Iris pigment epithelial cell (primary cell): ENCODE measurements at places on chromosomes 1 and 21.
A peak's percentile ranks its signal among the peaks of the same experiment; 100 is the strongest.

DNA sequence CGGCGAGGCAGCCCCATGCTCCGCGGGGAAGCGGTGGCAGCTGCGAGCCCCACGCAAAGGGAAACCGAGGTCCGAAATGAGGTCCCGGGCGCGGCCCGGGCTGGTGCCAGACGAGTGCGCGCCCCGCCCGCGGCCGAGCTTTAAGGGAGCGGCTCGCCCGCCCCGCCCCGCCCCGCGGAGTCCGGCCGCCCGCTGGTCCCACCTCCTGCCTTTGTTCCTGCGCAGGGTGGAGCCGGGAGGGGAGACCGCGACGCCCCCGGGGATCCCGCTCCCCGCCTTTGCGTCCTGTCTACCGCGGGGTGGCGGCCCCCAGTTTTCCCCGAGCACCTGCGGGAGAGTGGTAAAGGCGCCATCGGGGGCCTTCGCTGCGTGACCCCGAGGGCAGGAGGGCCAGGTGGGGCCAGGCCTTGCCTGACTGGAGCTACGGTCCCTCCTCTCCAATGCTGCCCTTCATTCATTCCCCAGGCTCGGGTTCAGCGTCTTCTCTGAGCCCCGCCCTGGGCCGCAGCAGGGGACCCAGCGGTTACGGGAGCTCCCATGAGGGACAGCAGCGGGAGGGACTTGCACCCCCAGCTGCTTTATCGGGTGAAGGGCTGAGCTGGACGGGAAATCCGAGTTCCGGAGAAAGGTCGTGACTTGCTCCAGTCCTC, at the start of gene HES2:
TSS of gene HES2 (minus strand) at position 116 of the 650 bp plus-strand sequence. CDS start at position 17, 99 bp downstream.
- no peak for DNase-seq

DNA sequence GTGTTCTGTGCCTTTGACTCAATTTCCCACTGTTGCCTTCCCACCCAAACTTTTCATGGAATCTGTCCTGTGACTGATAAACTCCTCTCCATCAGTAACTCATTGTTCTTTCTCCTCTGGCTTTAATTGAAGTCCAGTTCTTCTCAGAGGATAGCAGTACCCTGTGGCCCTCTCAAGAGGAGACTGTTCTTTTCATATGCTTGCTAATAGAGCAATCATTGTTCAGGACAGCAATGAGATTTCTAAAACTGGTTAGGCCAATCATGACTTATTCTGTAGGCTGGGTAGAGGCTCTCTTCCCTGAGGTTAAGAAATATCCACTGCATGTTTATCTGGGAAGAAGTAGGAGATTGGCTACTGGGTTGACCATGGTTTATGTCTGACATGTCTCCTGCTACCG, 98.8 kb downstream of the CHD1L start:
- DNase-seq = no peak

DNA sequence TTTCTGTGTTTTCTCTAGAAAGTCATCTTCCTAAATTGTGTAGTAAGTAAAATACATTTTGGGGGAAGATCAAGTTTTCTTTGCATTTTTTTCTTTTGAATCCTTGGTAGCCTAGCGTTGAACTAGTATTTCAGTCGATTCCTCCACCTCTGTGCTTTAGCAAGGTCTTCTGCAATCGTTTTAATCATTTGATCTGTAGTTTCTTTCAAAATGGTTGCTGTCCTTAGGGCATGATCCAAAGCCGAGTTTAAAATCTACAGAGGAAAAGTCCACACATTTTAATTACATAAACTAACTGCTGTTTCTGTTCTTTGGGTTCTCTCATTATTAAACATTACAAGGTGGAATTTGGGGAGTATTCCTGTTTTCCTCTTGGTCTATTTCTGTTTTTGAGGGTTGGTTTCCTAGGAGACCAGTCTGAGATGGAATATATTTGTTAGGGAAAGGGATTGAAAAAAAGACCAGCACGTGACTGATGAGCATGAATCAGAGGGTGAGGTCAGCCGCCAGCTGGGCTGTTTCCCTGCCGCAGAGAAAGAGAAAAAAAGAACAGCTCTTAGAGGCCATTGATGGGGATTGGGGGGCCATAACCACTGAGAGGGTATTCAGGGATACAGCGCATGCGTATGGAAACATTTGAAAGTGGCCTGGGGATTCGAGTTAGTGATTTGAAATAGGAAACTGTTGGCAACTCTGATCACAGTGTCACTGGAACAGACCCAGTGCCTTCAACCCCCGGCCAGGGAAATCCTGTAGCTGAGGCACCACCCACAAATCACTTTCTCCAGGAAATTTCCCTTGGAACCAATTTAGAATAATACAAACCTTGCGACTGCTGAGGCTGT, 40.6 kb downstream of the AKNAD1 start:
- DNase-seq = peak; percentile 92

GRCh38 chr1:183694066-183694465, 41.0 kb upstream of the APOBEC4 start:
- no peak for DNase-seq

GRCh38 chr1:118021668-118022067, 92.1 kb downstream of the WDR3 start:
- no peak for DNase-seq

- no peak for DNase-seq
Observed at GRCh38 chr1:107942814-107943213, 22.2 kb downstream of the VAV3 start.

- no peak for DNase-seq
Observed at GRCh38 chr1:99252630-99253029, 11.7 kb upstream of the PLPPR4 start.

GRCh38 chr1:8604041-8604945, 213.1 kb downstream of the RERE start:
- DNase-seq = no peak

DNA sequence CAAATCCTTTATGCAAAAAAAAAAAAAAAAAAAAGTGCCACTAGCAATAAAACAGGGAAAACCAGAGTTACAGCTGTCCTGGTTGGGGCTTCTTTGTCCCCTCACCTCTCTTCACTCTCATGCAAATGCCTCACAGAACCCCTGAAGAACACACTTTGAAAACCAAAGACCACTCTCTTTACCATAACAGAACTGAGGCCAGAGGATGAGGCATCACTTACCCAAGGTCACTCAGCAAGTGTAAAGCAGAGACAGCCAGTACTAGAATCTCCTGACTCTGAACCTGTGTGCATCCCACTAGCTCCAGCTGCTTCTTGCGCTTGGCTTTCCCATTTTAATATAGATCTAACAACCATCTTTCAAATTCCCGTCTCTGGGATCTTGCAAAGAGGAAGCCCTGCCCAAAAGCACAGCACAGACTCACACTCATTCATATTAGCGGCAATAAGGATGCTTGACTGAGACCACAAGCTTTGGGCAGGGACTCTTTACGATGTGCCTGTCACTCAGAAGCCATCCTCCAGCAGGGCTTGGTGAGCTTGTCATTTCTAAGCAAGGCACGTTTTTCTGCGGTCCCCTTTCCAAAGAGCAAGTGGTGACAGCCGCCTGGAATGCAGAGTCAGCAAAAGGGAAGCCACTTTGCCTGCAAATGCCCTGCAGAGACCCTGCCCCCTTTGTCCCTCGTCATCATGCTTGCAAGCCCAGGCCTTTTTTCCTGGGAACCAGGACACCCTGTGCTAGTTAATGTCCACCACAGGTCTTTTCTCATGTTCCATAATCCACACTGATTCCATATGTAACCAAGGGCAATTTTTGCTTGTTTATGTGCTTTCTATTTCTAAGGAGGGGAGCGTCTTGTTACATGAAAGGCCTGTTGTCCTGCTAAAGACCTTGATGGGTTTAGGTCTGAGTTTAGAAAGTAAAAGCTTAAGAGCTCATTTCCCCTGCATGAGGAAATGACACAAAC, 76.5 kb upstream of the NFIA start:
- DNase-seq = no peak

DNA sequence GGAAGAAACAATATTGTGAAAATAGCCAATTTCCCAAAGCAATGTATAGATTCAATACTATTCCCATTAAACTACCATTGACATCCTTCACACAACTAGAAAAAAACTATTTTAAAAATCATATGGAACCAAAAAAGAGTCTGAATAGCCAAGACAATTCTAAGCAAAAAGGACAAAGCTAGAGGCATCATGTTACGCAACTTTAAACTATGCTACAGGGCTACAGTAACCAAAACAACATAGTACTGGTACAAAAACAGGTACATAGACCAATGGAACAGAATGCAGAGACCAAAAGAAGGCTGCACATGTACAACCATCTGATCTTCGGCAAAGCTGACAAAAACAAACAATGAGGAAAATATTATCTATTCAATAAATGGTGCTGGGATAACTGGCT, 233.3 kb upstream of the TMPRSS15 start:
- no peak for DNase-seq

DNA sequence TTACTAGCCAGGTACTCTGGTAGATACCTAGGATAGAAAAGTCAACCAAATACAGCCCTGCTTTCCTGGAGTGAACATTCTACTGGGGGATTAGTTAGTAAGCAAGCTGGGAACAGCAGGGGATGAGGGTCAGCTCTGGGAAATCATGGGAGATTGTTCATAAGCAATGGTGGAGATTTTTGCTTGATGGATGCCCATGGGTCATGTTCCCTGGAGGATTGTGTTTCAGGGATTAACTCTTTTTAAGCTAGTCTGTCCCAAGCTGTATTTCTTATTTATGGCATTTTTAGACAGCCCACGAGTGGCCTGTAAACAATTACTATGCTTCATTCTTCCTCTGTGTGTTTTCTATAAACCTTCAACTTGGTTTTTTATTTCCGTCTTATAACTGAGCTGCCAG, 18.9 kb downstream of the CACHD1 start:
- DNase-seq = no peak

- DNase-seq = peak; percentile 34
Observed at GRCh38 chr1:63787875-63788274, 14.1 kb downstream of the ROR1 start.

- DNase-seq = no peak
Observed at GRCh38 chr21:45383615-45384201, 21.3 kb upstream of the COL18A1 start.

DNA sequence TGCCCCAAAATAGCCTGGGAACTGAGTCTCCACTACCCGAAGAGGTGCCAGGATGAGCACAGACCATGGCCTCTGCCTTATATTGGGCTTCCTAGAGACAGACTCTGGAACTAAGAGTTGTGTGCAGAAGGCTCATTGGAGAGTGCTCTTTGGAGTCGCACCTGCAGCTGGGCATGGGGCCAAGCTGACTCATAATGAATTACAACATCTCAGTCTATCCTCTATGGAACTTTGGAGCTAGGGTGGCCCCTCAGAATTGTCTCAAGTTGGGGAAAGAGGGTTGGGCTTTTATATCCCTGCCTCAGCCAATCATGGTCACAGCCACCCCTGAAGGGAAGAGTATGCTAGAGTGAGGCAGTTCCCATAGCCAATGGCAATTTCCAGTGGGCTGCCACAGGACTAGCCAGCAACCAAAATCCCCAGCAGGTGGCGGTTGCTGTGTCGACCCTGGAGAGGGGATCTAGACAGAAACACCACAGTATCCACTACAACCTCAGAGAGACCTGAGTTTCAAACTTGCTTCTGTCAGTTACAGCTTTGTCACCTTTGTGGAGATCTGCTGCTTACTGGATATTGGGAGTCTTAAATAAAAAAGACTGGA, 93.8 kb downstream of the DMRTA2 start:
- peak; percentile 8 for DNase-seq

- DNase-seq = peak; percentile 85
Observed at GRCh38 chr1:45299981-45300668, 26.6 kb upstream of the HPDL start.

DNA sequence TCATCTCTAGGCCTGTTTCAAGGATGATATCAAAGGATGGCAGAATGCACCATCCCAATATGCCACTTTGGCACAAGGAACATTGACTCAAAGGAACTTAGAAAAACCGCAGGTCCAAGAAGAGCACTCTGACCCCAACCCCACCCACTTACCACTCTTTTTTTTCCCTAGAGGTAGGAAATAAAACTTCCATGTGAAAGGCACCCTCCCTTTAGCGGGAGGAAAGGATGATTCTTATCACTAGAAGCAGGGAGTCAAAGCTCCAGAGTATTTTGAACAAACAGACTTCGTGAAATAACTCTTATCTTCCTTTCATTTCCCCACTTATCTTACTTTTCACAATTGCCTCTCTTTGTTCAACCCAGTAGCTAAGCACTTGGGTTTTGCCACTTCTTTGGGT, 22.2 kb downstream of the PSMG1 start:
- DNase-seq = no peak

DNA sequence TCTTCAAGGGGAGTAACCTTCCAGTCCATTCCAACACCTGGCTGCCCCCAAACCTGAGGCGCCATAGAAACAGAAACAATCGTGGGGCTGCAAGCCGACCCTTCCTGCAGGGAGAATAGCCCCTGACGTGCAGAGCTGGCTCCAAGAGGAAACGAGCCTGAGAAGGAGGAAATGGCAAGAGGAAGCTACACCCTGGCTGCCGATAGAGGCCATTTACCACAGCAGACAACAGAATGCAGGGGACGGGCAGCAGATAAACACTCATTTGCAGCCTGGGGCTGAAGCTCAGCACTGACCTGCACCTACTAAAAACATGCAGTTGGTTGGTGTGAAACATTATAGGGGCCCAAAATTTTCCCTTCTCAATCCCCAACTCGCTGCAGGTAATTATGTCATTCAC, 8.7 kb upstream of the TDRD10 start:
- DNase-seq = no peak

- no peak for DNase-seq
Observed at GRCh38 chr21:44996096-44996495, 56.3 kb downstream of the SLX9 start.
